DND-41 (cell line): ENCODE measurements at places on chromosomes 11 and 22.

DNA sequence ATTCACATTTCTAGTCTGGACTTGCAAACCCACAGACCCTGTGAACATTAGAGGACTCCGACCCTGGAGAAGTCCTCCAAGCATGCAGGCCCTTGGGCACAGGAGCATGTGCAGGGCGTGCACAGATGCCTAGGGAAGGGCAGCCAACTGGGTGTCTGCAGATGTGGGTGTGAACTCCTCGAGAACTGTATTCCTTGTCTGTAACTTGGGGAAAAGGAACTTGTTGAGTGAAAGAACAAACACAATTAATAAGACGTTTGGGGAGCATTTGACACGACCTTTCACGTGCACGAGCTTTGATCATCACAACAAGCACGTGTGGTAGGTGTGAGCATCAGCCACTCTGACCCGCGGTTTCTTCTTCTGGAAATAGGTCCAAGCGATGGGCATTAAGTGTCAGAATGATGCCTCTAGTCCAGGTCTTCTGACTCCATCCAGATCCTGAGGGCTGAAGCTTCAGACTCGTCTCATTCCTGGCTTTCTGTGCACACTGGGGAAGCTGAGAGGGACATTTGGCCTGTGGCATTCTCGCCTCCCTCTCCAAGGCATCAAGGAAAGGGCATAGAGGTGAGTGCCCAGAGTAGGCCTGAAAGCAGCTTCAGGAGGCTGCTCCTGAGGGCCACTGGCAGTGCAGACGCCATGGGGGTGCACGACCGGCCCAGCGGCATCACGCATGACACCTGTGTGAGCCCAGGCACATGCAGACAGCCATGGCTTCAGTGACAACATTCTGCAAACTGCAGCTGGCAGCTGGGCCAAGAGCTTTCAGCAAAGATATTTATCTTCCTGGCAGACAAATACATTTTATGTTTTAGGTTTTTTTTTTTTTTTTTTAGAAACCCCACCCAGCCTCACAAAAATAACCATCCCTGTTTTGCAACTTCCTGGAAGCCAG lies 32.5 kb downstream of the ALX4 start:
- H3K4me1 ChIP-seq, result no peaks in the 10 kb centered on the region
- DNase-seq, result no peak
- H3K4me3 ChIP-seq, result no peak overlapping the region
- no peak overlapping the region for H3K27ac ChIP-seq
- H3K27me3 ChIP-seq, result no peaks in the 10 kb centered on the region

- H3K4me1 ChIP-seq, result peaks cover 71% of the 10 kb centered on the region
- H3K36me3 ChIP-seq, result peaks cover 53% of the 10 kb centered on the region
- no peak for DNase-seq
- H3K27me3 ChIP-seq, result no peaks in the 10 kb centered on the region
- no peak overlapping the region for H3K4me3 ChIP-seq
- H3K27ac ChIP-seq, result no peak overlapping the region
These were observed 1.7 kb upstream of the SLC25A22 start for GRCh38 chr11:799641-800316.

GRCh38 chr11:46175401-46176002 lies 54.2 kb upstream of the PHF21A start:
- H3K27ac ChIP-seq, result no peak overlapping the region
- DNase-seq, result no peak
- H3K4me3 ChIP-seq, result no peak overlapping the region
- H3K4me1 ChIP-seq, result no peaks in the 10 kb centered on the region

DNA sequence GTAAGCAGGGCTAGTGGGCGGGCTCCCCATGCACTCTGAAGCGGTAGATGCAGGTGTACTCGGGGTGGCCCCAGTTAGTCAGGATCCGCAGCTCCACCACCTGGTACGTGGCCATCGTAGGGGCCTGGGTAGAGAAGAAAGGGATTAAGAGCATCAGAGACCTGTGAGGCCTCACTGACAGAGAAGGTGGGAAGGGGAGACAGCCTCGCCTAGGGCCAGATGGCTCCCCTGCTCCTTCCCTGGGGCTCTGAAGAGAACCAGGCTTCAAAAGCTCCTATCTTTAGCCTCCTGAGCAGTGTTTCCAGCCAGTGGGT lies 19.6 kb downstream of the SUN2 start:
- no peaks in the 10 kb centered on the region for H3K27me3 ChIP-seq
- H3K4me3 ChIP-seq, result no peak overlapping the region
- no peaks in the 10 kb centered on the region for H3K4me1 ChIP-seq

DNA sequence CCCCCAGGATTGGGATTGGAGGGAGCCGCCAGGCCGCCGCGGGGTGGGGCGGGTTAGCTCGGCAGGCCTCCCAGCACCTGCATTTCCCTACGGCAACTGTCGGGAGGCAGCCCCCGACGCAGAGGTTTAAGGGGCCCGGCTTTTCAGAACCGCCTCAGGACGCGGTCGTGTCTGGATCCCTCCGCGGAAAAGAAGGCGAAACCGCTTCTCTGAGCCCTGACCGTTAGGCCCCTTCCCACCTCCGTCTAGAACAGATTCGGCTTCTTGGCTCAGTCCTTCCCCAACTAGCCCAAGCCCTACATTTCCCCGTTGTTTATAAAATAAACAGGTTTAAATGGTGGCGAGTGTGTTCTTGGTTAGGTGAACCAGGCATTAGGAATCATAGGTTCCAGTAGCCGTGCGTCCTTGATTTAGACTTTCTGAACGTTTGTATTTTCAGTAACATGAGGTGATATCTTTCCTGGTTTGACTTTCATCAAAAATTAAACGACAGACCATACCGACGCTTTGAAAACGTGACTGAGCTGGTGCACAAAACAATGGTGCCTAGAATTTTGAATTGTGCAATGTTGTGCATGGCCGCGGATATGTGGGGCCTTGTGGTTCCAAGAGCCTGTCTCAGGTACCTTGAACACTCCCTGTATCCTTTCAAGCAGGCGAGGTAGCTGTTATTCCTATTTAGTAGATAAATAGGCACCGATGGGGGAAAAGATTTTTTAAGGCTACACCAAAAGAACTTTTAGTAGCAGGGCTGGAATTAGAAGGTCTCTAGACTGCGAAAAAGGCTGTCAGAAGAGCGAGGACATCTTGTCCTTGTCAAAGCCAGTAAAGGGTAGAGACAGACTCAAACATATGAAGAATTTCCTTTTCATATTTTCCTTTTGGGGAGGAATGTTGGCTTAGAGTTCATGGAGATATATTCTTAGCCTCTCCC lies 1.2 kb upstream of the HSPA8 start:
- DNase-seq, result peak; percentile 69
- peaks cover 37% of the 10 kb centered on the region for H3K36me3 ChIP-seq
- H3K4me3 ChIP-seq, result peak overlapping the region; percentile 78
- H3K27ac ChIP-seq, result peak overlapping the region; percentile 100

- H3K27ac ChIP-seq, result peak overlapping the region; percentile 47; the same call in 1 of the 2 replicates
- DNase-seq, result no peak
- H3K4me3 ChIP-seq, result no peak overlapping the region
- H3K27me3 ChIP-seq, result no peaks in the 10 kb centered on the region
- H3K4me1 ChIP-seq, result no peaks in the 10 kb centered on the region
- peaks cover 61% of the 10 kb centered on the region for H3K36me3 ChIP-seq
These were observed 67.2 kb downstream of the USP35 start for GRCh38 chr11:78255919-78256318.

- no peaks in the 10 kb centered on the region for H3K27me3 ChIP-seq
- no peaks in the 10 kb centered on the region for H3K4me1 ChIP-seq
- no peaks in the 10 kb centered on the region for H3K36me3 ChIP-seq
- no peak overlapping the region for H3K4me3 ChIP-seq
- DNase-seq, result no peak
These were observed 32.3 kb upstream of the ME3 start for GRCh38 chr11:86704710-86705109.

- peaks cover 6% of the 10 kb centered on the region for H3K27me3 ChIP-seq
- no peaks in the 10 kb centered on the region for H3K36me3 ChIP-seq
- DNase-seq, result no peak
- no peak overlapping the region for H3K4me3 ChIP-seq
These were observed 165.0 kb downstream of the ADAMTS15 start for GRCh38 chr11:130613396-130613795.

GRCh38 chr11:90908074-90908473 lies 685.2 kb upstream of the CHORDC1 start:
- no peak overlapping the region for H3K27ac ChIP-seq
- no peak overlapping the region for H3K4me3 ChIP-seq
- H3K27me3 ChIP-seq, result no peaks in the 10 kb centered on the region
- DNase-seq, result no peak
- H3K4me1 ChIP-seq, result no peaks in the 10 kb centered on the region
- no peaks in the 10 kb centered on the region for H3K36me3 ChIP-seq

- no peaks in the 10 kb centered on the region for H3K27me3 ChIP-seq
- no peaks in the 10 kb centered on the region for H3K36me3 ChIP-seq
- H3K27ac ChIP-seq, result no peak overlapping the region
- H3K4me1 ChIP-seq, result no peaks in the 10 kb centered on the region
- H3K4me3 ChIP-seq, result no peak overlapping the region
These were observed 689.7 kb downstream of the TBC1D22A start for GRCh38 chr22:47452184-47452583.

- no peaks in the 10 kb centered on the region for H3K4me1 ChIP-seq
- no peak overlapping the region for H3K27ac ChIP-seq
- no peak for DNase-seq
- no peaks in the 10 kb centered on the region for H3K27me3 ChIP-seq
- no peak overlapping the region for H3K4me3 ChIP-seq
- H3K36me3 ChIP-seq, result no peaks in the 10 kb centered on the region
These were observed 71.1 kb downstream of the RTL6 start for GRCh38 chr22:44426981-44427380.

GRCh38 chr11:15945726-15946125 lies 410.6 kb downstream of the SOX6 start:
- no peak overlapping the region for H3K27ac ChIP-seq
- no peaks in the 10 kb centered on the region for H3K4me1 ChIP-seq
- no peaks in the 10 kb centered on the region for H3K27me3 ChIP-seq
- no peak overlapping the region for H3K4me3 ChIP-seq

GRCh38 chr22:31615940-31616314 lies 46.1 kb downstream of the PISD start:
- no peaks in the 10 kb centered on the region for H3K4me1 ChIP-seq
- H3K27ac ChIP-seq, result peak overlapping the region; percentile 4; the same call in 1 of the 2 replicates
- no peak for DNase-seq
- H3K27me3 ChIP-seq, result no peaks in the 10 kb centered on the region
- peaks cover 78% of the 10 kb centered on the region for H3K36me3 ChIP-seq
- no peak overlapping the region for H3K4me3 ChIP-seq

- DNase-seq, result no peak
- H3K4me3 ChIP-seq, result no peak overlapping the region
- peaks cover 2% of the 10 kb centered on the region; the same call in 1 of the 2 replicates for H3K36me3 ChIP-seq
- no peaks in the 10 kb centered on the region for H3K4me1 ChIP-seq
- no peaks in the 10 kb centered on the region for H3K27me3 ChIP-seq
- no peak overlapping the region for H3K27ac ChIP-seq
These were observed 113.9 kb downstream of the ARFGAP2 start for GRCh38 chr11:47062736-47063135.

- H3K4me3 ChIP-seq, result no peak overlapping the region
- no peak overlapping the region for H3K27ac ChIP-seq
- H3K36me3 ChIP-seq, result no peaks in the 10 kb centered on the region
These were observed 10.7 kb downstream of the LSP1 start for GRCh38 chr11:1863352-1864216.

- H3K27me3 ChIP-seq, result peaks cover 5% of the 10 kb centered on the region
- H3K4me3 ChIP-seq, result no peak overlapping the region
- no peaks in the 10 kb centered on the region for H3K36me3 ChIP-seq
- peak; percentile 29 for DNase-seq
- H3K4me1 ChIP-seq, result no peaks in the 10 kb centered on the region
- no peak overlapping the region for H3K27ac ChIP-seq
These were observed 1031.8 kb downstream of the NTM start for GRCh38 chr11:132402071-132402684.

DNA sequence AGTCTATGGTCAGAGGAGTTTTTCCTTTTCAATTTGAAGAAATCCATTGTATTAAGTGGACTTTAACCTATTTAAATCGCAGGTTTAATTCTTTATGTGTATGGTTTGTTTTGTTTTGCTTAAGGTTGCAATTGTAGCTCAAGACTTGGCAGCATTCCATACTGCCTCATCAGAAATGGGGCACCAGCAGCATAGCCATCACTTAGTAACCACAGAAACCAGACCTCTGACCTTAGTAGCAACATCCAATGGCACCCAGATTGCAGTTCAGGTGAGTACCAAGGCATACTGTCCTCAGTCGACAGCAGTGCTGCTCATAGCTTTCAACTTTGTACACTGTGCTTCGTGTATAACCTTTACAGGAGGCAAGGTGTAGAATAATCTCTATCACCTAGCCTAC lies 48.4 kb upstream of the WEE1 start:
- H3K36me3 ChIP-seq, result peaks cover 15% of the 10 kb centered on the region
- no peaks in the 10 kb centered on the region for H3K27me3 ChIP-seq
- no peak overlapping the region for H3K4me3 ChIP-seq
- DNase-seq, result no peak

DNA sequence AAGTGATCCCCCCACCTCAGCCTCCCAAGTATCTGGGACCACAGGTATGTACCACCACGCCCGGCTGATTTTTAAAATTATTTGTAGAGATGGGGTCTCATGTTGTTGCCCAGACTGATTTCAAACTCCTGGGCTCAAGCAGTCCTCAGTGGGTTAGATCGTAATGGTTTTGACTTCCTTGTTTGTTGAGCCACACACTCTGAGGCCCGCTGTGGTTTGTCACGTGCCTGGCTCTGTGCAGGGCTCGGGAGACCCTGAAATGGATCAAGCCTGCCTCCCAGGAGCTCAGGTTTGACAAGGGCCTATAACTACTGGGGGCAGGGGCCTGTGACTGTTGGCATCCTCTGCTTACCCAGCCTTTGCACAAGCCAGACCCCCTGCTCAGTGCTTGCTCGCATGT lies 68.1 kb downstream of the MPPED1 start:
- no peaks in the 10 kb centered on the region for H3K4me1 ChIP-seq
- H3K27ac ChIP-seq, result no peak overlapping the region
- no peaks in the 10 kb centered on the region for H3K36me3 ChIP-seq
- no peak overlapping the region for H3K4me3 ChIP-seq
- H3K27me3 ChIP-seq, result no peaks in the 10 kb centered on the region
- DNase-seq, result peak; percentile 7

GRCh38 chr22:43944670-43945430 lies 10.4 kb upstream of the SAMM50 start:
- H3K36me3 ChIP-seq, result no peaks in the 10 kb centered on the region
- no peaks in the 10 kb centered on the region for H3K27me3 ChIP-seq
- no peak overlapping the region for H3K27ac ChIP-seq
- no peaks in the 10 kb centered on the region for H3K4me1 ChIP-seq
- DNase-seq, result no peak
